ENCODE measurements at places on chromosomes 11 and 22.

GRCh38 chr11:17395978-17396377, 7.5 kb upstream of the KCNJ11 start:
- no peak for DNase-seq

GRCh38 chr22:28480000-28480715, 199.5 kb downstream of the TTC28 start:
- no peak for DNase-seq

GRCh38 chr22:26857169-26857568, 199.8 kb downstream of the MIAT start:
- no peak for DNase-seq

GRCh38 chr11:115942011-115942410, 437.8 kb upstream of the CADM1 start:
- DNase-seq = no peak

DNA sequence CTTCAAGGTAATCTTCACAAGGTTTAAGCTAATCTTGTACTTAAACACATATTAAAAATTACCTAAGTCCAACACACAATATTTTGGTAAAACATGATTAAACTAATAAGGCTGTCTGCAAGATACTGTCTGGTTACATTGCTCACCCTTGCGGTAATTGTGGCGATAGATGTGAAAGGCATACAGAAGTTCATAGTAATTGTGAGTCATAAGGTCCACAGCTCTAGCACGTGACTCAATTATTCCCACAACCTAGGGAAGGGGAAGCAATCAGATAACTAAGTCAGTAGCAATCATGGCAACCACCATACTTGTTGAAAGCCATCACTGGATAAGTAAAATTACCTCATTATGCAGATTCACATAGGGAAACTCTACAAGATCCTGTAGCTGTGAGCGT, 30.5 kb upstream of the FNBP4 start:
- no peak for DNase-seq

DNA sequence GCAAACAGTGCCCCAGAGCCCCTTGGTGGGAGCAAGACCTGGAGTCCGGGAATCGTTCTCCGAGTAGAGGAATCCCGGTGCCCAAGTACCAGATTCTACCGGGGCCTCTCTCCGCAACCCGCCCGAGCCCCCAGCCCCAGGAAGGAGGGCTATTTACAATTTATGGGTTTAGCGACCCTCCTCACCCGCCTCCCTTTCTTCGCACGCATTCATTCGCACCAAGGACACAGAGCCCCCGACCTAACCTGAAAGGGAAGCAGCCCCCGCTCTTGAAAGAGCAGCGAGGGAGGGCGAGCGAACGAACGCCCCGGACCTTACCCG, 628 bp downstream of the LRP4 start:
- DNase-seq = no peak

Data from GM04504 (cell line).